HepG2 (cell line): ENCODE measurements at places on chromosomes 1 and 21. TPM values are rescaled to one million over a fixed set of nuclear protein-coding genes. Genes with fewer than 3 reads are reported as not detected.

WARS2 gene
- 18.8 and 27.5 TPM in 2 replicates for total RNA-seq

MCOLN3 gene
- 0.04 TPM in 1 of 2 replicates, not detected in the other for total RNA-seq

GJC2 gene
- total RNA-seq = 1.6 and 3.8 TPM in 2 replicates

ADARB1 gene
- 9.2 and 10.0 TPM in 2 replicates for total RNA-seq

OR10X1 gene
- total RNA-seq = not detected in 2 replicates

OR2T29 gene
- total RNA-seq = not detected in 2 replicates

ACOT11 gene
- total RNA-seq = 3.0 and 3.3 TPM in 2 replicates

ZMYND12 gene
- total RNA-seq = 0.13 TPM in 1 of 2 replicates, not detected in the other

CD53 gene
- total RNA-seq = not detected in 2 replicates

NHLH1 gene
- 0.11 TPM in 1 of 2 replicates, not detected in the other for total RNA-seq

LCE6A gene
- total RNA-seq = not detected in 2 replicates

MPZL1 gene
- 43.9 and 68.7 TPM in 2 replicates for total RNA-seq

PGLYRP3 gene
- not detected in 2 replicates for total RNA-seq

ACP6 gene
- 17.7 and 18.1 TPM in 2 replicates for total RNA-seq

BROX gene
- 33.2 and 52.5 TPM in 2 replicates for total RNA-seq

TSPAN2 gene
- total RNA-seq = not detected in 2 replicates

TFF2 gene
- total RNA-seq = not detected in 2 replicates

TTF2 gene
- total RNA-seq = 48.9 and 58.0 TPM in 2 replicates

FAM72B gene
- total RNA-seq = 6.7 and 7.6 TPM in 2 replicates

CASQ2 gene
- not detected in 2 replicates for total RNA-seq

REG4 gene
- not detected in 2 replicates for total RNA-seq

PCP4 gene
- total RNA-seq = not detected in 2 replicates

PYHIN1 gene
- total RNA-seq = not detected in 2 replicates

ZBTB37 gene
- total RNA-seq = 7.7 and 10.7 TPM in 2 replicates

FCRL4 gene
- not detected in 2 replicates for total RNA-seq

TEDDM1 gene
- total RNA-seq = not detected in 2 replicates

KRTAP12-4 gene
- not detected in 2 replicates for total RNA-seq

PCAT6 gene
- total RNA-seq = 0.55 and 0.60 TPM in 2 replicates

GJA9 gene
- 0.13 and 0.14 TPM in 2 replicates for total RNA-seq

PLA2G4A gene
- total RNA-seq = not detected in 2 replicates

MX1 gene
- 5.8 and 6.5 TPM in 2 replicates for total RNA-seq
